ENCODE measurements at places on chromosomes 11 and 22.

DNA sequence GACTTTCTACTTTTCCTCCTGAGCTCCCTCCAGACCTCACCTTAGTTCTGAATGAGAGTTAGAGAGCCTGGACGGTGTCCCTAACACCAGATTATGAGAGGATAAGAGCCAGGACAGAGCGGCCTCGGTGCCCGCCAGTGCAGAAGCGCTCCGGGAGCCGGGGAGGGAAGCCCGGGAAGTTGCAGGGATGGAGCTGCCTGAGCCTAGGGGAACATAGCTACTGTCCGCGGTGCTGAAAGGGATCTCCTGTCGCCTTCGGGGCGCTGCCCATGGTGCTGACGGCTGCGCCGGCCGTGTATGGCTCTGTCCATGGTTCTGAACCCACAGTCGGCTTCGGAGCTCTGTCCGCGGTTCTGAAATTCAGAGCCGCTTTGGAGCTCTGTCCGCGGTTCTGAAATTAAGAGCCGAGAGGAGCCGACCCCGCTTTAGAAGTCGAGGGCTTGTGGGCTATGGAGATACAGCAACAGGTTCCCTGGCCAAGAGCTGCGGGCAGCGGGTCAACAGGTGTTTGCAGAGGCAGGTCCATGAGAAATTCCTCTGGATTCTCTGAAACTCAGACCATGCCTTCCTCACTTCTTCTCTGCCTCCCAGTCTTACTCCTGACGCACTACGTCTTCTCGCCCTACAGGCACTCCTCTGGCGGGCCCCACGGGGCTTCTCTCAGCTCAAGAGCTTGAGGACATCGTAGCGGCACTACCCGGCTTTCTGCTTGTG, 814 bp downstream of the NPAS4 start:
- DNase-seq: peak; percentile 27

GRCh38 chr11:14793546-14793945, 98.5 kb downstream of the CYP2R1 start:
- no peak for DNase-seq

- DNase-seq: no peak
Observed at GRCh38 chr22:49553518-49554295, 274.0 kb downstream of the BRD1 start.

DNA sequence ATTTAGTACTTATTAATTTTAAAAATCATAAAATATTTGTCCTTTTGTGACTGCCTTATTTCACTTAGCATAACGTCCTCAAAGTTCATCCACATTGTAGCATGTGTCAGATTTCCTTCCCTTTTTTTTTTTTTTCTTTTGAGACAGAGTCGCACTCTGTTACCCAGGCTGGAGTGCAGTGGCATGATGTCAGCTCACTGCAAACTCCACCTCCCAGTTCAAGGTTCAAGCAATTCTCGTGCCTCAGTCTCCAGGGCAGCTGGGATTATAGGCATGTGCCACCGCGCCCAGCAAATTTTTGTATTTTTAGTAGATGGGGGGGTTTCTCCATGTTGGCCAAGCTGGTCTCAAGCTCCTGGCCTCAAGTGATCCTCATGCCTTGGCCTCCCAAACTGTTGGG, 10.6 kb downstream of the RAB6A start:
- DNase-seq: no peak

DNA sequence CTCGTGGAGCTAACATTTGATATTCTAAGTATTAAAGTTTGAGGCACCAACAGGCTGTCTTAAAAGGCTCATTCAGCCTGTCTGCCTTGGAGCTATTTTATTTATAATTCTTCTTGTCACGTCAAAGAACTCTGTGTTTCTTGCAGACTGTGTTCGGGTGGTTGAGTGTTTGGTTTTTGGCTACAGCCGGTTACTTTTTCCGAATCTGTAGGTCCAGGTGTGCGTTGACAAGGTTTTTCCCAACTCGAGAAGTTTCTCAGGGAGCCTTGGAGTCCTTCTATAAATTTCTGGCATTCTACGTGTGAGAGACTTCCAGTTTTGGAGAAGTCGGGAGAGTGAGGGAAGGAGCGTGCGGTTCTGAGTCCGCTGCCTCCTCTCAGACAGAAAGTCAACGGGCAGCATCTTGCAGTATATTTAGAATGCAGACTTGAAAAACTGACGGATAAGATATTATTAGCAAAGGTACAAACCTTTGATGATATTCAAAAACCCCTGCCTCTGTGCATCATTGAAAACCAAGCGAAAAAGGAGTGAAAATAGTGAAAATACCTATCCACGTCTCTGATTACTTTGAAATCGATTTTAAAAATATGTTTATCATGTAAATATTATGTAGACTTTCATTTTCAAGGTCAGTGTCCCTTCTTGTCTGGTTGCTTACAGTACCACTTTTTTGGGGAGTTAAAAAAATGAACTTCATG, 85.2 kb upstream of the PPARA start:
- no peak for DNase-seq

DNA sequence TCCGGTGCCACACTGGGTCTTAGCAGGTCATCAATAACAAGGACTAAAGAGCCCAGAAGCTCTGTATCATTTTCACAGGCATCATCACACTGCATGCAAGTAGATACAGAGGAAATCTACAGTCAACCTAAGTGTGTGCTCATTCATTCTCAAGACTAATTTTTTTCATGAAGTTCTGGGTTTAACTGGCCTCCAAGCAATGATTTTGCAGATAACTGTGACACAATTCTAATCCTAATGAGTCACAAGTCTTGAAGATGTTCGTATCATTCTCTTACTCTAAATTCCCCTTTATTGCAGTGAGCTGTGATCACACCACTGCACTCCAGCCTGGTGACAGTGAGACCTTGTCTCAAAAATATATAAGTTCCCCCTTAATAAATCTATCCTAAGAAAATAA, 2.5 kb downstream of the OR52W1 start:
- DNase-seq: no peak

- no peak for DNase-seq
Observed at GRCh38 chr22:50569041-50569459, 6.3 kb upstream of the SYCE3 start.

- DNase-seq: no peak
Observed at GRCh38 chr11:47271328-47271727, 1.4 kb downstream of the MADD start.

DNA sequence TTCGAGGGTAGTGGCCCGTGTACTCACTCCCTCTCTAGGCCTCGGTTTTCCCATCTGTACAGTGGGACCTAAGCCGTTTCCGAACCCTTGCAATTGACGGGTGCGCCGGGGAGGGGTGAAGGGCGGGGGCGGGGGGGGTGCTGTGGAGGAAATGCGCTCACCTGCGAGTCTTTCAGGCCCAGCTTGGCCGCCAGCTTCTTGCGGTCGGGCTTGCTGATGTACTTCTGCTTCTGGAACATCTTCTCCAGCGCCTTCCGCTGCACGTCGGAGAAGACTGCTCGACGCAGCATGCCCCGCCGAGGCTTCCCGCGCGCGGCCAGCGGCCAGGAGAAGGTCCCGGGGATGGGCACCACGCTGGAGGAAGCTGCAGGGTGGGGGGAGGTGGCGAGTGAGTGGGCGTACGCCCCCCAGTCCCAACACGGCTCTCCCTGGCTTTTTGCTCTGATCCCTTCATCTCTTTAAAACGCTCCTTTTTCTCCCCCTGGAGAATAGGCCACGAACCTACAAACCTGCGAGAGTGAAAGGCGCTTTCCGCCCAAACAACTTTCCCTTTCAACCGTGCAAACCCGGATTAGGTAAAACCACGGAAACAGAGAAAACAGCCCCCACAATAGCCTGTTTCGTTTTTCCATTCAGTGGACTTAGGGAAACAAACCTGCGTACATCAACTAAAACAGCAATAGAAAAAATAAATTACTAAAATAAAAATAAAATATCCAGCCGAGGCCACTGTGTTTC, 3.2 kb downstream of the DBX1 start:
- DNase-seq: no peak

GRCh38 chr11:19832086-19832750, 119.6 kb downstream of the NAV2 start:
- no peak for DNase-seq

DNA sequence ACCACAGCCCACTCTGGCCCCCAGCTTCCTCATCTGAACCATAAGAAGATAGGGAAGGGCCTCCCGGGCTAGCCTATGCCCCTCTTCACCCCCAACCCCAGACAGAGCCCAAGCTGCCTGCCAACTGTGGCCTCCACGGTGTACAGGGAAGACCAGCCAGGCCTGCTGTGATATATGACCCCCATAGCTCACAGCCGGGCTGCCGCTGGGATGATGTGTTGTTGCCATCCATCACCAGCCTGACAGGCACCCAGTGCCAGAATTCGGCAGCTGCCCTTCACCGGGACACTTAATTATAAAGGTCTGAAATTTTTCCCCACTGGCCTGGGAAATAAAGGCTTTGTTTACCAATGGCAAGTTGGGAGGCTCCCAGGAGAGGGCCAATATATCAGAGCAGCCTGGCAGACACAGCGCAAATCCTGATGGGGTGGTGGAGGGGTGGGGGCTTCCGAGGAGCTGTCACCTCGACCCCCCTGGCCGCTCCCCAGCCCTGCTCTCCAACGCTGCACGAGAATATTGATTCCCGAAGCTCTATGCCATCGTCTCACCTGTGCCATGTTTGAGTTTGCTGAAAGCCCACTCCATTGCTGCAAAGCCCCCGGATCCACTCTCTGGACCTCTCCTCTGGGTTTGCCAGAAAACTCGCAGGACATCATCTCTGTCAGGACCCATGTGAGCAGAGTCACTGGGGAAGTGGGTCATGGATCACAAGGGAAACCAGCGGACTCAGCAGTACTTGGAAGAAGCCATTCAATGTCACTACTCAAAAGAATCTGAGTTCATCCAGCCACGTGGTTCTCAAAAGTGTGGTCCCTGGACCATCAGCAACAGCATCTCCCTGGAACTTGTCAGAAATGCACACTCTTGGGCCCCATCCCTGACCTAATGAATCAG, 296.9 kb downstream of the MN1 start:
- no peak for DNase-seq

- no peak for DNase-seq
Observed at GRCh38 chr11:27471589-27472397, 797 bp downstream of the LGR4 start.

DNA sequence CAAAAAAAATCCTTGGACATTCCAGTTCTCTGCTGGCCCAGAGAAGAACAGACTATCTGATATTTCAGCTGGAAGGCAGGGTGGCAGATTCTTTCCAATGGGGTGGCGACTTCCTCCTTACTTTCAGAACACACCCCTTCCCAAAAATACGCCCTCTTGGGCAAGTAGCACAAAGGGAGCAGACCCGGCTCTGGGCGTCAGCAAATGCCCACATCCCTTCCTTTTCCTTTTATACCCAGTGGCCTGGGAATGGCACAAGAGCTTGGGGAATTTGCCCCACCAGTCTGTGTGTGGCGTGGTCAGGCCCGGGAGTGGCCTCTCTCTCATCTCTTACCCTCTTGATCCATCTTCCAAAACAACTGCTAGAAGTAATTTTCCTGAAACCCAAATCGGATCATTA, 33.0 kb upstream of the NUP160 start:
- DNase-seq: no peak

DNA sequence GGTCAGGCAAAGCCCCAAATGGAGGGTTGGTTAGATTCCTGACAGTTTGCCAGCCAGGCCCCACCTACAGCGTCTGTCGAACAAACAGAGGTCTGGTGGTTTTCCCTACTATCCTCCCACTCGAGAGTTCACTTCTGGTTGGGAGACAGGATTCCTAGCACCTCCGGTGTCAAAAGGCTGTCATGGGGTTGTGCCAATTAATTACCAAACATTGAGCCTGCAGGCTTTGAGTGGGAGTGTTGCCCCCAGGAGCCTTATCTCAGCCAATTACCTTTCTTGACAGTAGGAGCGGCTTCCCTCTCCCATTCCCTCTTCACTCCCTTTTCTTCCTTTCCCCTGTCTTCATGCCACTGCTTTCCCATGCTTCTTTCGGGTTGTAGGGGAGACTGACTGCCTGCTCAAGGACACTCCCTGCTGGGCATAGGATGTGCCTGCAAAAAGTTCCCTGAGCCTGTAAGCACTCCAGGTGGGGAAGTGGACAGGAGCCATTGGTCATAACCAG, 4.7 kb upstream of the TTC36 start:
- no peak for DNase-seq

DNA sequence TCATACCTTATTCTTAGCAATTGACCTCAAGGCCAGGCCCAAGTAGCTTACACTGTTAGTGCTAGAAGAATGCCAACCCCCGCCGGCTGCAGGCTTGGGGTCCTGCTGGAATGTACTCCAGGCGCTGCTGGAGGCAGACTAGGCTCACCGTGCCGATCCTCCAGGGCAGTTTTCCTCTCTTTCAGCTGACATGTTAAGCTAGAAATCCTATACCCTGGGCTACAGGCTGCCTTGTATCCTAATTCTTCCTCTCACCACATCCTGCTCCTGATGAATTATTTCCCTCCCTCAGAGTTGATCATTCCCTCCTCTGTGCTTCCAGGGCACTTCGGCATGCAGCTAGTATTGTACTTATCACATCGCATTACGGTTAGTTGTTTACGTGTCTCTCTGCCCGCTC, 3.4 kb downstream of the SPTBN2 start:
- DNase-seq: no peak

DNA sequence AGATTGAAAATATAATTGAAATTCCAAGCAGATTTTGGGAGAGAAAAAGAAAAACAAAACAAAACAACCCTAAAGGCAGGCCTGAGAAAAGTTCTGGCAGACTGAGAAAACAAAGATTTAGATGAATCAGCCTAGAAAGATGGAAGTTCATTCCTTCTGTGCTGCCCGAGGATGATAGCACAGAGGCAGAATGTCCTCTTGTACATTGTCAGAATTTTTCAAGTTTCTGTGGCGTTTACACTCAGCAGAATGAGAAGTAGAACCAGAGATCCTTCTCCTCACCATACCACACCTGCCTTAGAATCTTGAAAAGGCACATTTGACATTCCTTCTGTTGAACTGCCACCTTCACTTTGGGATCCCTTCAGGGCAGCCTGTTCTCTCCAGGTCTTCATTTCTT, 62.5 kb upstream of the IZUMO1R start:
- no peak for DNase-seq

GRCh38 chr11:119722281-119722794, 6.7 kb downstream of the NECTIN1 start:
- no peak for DNase-seq

GRCh38 chr11:113974741-113975470, at the start of gene HTR3A:
HTR3A (plus strand) TSS chr11:113975108; CDS start chr11:113975326, 218 bp downstream.
- DNase-seq: no peak

GRCh38 chr11:130423541-130424142, 4.8 kb downstream of the ADAMTS8 start:
- DNase-seq: no peak

- DNase-seq: no peak
Observed at GRCh38 chr22:31533374-31533773, 37.0 kb downstream of the SFI1 start.
